Lower leg skin (tissue), 4 donors: ENCODE measurements at places on chromosomes 3 and 15. TPM values are rescaled to one million over a fixed set of nuclear protein-coding genes. Genes with fewer than 3 reads are reported as not detected.

DNA sequence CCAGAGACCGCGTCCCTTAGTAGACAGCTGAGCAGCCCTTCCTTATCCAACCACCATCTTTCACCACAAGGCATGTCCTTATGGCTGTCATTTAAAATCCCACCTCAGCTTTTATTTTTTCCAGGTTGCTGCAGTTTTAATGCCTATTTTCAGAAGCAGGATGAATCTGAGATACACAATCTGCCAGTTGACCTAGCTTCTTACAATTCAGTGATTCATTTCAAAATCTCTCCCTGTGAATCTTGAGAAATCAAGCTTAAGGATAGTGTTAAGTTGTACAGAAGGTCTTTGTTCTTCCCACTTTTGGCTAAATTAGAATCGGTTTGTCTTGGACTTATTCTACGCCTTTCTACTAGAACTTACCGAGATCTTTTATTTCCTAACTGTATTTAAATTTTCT, 522.3 kb upstream of the CFAP20DC start:
- DNase-seq = no peak

DNA sequence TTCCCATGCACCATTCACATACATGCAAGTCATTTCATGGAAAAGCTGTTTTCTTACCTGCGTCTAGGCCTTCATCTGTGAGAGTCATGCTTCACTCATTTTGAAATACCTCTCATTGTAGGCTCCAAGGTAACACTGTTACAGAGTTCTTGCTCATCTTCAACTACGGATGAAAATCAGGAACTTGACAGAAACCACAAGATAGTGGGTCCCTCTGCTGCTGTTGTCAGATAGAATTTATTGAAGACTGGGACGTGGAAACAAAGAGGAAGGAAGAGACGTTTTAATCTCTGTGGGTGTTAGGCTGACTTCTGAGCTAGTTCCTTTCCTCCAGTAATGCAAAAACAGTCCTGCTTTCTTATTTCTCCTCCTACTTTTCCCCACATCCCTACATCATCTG, at the start of gene P2RY14:
P2RY14 (minus strand) TSS at position 313 of the 400 bp plus-strand sequence. CDS start 64,226 bp downstream, outside the sequence.
- DNase-seq = no peak

DNA sequence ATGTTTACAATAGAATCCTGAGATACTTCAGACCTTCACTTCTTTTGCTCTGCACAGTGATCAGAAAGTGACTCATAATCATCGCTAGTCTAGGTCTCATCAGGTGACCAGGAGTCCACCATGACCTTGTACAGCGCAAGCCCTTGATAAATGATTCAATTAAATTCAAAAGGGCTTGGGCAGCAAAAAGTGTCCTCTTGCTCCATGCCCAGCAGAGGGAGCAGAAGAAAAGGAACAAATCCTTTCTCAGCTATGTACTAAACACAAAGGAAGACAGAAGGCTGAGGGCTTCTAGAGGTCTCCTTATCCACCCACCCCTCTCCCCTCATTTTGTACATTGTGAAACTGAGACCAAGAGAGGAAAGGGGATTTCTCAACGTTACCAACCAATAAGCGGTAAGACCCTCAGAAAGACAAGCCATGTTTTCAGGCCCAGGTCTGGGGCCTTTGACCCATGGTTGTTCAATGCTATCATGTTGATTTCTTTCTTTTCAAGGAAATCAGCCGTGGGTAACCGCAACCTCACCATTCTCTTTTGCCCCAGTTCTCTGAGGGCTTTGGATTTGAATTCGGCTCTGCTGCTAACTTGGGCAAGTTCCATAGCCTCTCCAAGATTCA, 74.8 kb downstream of the AQP9 start:
- no peak for DNase-seq

DNA sequence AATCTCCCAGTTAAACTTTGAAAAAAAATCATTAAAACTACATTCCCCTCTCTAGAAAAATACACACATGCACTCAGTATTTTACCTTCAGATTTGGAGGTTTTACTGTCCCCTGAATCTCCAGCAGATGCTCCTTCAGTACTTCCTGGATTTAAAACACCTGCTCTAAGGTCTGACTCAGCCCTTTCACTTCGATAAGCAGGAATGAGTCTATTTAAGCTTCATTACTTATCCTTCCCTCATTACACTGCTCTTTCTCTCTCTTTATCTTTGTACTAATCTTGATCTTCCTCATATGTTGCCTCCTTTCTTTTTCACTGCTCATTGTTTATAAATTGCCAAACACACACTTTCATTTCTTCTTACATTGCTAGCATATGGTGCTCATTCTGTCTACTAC, 443.9 kb downstream of the DIPK2A start:
- DNase-seq = no peak

The GABRB3 gene
- total RNA-seq = 0.13 TPM

DNA sequence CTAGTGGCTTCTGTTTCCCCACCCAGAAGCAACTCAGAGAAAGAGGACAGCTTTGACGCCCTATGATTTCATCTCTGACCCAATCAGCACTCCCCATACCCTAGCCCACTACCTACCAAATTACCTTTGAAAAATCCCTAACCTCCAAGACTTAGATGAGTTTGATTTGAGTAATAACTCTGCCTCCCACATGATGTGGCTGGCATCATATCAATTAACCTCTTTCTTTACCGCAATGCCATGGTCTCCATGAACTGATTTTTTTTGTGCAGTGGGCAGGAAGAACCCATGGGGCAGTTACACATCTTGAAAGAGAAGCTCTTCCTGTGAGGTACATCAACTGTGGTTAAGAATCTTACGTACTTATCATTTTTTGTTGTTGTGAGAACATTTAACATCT, 25.5 kb upstream of the APOD start:
- no peak for DNase-seq

- DNase-seq = no peak
These were observed 74.3 kb upstream of the CTXND1 start for GRCh38 chr15:80326270-80326669.
